ENCODE measurements at places on chromosomes 16 and 17.
A peak's percentile ranks its signal among the peaks of the same experiment; 100 is the strongest.

DNA sequence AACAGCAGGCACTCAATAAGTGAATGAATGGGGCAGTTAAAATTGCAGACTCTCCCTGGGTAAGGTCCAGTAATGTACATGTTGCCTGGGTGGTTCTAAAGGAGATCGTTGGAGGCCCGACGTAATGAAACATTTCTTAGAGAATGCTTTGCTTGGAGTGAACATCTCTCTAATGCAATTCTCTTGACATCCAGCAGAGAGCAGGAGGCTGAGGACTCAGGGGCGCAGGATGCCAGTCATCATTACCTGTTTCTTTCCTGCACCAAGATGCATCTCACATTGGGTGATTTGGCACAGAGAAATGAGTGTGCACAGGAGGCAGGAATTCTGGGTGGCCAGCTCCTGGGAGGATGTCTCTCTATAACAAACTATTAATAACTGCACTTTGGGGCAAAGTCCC is 130.3 kb upstream of the RBBP6 start:
- DNase-seq: no peak

- peak; percentile 56 for DNase-seq
Observed at GRCh38 chr16:88759245-88759975, 25.6 kb downstream of the PIEZO1 start.

DNA sequence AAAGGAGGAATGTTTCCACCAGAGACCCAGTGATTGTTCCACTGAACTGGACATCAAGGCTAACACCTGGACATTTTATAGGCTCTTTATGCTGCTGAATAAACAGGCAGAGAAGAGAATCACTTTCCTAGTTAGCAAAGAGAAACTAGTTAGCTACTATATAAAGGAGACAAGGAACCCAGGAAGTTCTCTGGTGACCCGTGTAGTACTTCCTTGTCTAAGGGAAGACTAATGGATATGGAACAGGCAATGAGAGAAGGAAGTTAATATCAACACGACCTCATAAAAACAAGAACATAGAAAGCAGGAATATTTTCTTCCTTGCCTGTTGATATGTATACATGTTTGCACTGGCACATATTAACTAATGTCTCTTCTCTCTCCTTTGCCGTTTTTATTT is 30.8 kb upstream of the RPL38 start:
- DNase-seq: no peak

GRCh38 chr16:19883966-19884485 is 622 bp downstream of the GPRC5B start:
- no peak for DNase-seq

- DNase-seq: no peak
Observed at GRCh38 chr16:56013962-56014552, 138.9 kb upstream of the CES5A start.

DNA sequence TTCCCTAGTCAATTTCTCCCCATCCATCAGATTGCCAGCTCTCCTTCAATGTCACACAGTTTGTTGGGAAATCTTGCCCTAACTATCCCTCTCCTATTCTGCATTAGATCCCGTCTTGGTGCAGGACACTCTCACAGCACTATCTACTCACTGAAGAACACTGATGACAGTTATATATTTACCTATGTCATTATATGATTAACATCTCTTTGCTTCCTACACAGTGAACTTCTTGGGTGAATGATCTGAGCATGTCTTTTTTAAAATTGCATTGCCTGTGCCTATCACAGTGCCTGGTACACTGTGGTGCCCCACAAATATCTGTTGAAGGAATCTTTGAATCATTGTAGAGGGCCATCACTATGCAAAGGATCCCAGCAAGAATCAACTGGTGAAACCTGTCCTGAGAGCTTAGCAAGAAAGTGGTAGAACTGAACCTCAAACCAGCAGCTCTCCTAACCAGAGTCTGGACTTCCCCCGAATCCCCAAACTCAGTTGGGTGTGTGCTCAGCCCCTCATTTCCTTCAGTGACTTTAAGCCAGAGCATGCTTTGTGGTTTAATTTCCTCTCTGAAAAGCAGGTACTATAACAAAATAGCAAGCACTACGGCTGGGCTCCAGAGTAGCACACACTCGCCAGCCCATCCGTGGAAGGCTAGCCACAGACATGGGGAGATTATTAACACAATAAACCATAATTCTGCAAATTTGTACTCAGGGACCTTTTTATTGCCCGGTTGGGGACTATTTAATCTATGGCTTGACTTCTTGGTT is 680.7 kb upstream of the SALL1 start:
- DNase-seq: no peak

- DNase-seq: no peak
Observed at GRCh38 chr17:10292057-10292937, 80.5 kb downstream of the MYH13 start.

- no peak for DNase-seq
Observed at GRCh38 chr16:11138769-11139325, 117.2 kb downstream of the SOCS1 start.

DNA sequence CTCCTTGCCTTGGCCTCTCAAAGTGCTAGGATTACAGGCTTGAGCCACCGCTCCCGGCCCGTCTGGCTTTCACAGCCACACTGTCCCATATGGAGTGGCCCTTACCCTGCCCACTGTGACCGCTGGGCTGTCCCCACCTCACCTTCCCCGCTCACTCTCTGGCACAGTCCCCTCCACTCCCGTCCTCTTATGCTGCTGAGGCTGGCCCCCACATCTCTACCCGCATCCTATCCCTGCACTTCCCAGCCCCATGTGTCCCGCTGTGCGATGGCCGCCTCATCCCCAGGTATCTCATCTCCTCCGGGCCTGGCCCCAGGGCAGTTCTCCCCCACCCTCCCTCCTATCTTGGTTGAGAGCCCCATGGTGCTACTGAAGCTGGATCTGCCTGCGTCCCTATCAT is 93.2 kb downstream of the PGS1 start:
- no peak for DNase-seq

- DNase-seq: no peak
Observed at GRCh38 chr16:74888888-74889287, 96.0 kb downstream of the WDR59 start.

GRCh38 chr17:64218066-64218465 is 45.0 kb downstream of the TEX2 start:
- DNase-seq: no peak

DNA sequence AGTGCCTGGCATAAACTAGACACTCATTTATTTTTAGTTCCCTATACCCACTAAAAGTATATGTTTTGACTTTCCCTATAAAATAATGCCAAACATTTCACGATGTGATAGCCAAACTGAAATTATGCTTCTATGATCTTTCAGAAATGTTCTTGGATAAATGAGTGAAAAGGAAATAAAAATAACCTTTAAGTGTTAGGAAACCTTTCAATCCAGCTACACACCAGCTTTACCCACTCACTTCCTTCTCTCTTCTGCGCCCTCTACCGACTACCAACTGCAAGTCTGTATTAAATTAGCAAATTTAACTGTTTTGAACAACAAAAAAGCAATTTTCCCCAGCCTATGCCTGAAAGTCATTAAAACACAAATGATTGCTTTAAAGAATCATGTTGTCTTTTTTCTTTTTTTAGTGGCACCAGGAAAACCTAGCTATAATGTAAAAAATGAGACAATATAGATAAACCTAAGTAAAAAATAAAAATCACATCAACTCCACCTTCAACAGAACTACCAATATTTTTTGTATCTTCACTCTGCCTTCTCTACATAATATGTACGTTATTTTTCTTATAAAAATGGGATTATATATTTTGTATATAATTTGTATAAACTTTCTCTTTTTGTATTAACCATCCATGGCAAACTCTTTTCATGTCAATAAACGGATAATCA is 13.2 kb upstream of the TMEM100 start:
- DNase-seq: peak; percentile 54

- no peak for DNase-seq
Observed at GRCh38 chr16:4612977-4613635, 1.6 kb downstream of the UBALD1 start.

DNA sequence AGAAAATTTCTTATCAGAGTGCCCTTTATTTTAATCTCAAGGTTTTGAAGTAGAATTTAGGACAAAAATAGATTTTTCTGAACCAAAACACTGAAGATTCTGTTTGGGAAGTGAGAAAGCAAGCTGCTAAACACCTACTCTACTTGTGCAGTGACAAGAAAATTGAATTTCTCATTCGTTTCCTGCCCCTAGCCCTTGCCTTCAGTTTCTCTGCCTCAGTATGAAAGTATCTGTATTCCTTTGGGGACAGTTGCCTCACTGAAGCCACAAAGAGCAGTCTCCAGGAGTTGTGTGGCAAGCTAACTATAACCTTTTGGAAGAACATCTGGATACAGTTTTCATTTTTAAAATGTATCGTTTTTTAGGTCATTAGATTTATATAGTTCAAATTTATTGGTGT is 19.7 kb downstream of the MOSMO start:
- DNase-seq: no peak

GRCh38 chr17:6667516-6667915 is 16.0 kb downstream of the C17orf100 start:
- DNase-seq: no peak

- DNase-seq: no peak
Observed at GRCh38 chr16:47927330-47927729, 228.5 kb downstream of the ABCC12 start.

DNA sequence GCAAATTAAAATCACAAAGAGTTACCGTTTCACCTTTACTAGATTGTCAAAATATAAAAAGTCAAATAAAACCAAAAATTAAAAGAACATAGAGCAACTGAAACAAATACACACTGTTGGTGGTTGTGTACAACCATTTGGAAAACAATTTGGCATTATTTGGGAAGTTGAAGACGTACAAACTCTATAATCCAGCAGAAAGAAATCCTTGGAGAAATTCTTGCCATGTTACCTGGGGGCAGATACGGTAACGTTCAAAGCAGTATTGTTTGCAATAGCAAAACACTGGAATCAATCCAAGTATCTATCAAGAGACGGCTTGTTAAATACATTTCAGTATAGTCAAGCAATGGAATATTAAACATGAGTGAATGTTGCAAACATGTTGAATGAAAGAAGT is 56.7 kb downstream of the TBX4 start:
- no peak for DNase-seq

DNA sequence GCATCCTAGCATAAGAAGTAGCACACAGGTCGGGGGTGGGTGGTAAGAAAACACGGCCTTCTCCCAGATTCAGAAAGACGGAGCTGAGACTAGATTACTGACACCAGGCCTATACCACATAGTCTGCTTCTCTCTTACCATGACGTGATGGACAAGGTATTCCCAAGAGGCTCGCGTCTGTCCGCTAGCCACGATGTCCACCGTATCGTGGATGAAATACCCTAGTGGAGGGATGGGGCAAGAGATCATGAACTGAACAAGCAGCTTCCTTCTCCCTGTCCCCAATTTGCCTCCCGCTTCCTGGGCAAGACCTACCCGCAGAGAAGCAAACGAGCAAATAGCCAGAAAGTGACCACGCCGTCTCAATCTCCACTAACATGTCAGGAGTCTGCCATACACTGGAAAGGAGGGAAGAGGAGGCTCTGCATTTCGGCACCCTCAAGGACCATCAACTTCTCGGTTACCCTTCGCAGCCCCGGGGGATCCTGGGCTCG is 820 bp downstream of the TLCD1 start:
- DNase-seq: no peak

- DNase-seq: no peak
Observed at GRCh38 chr17:33228548-33228947, 64.5 kb downstream of the ASIC2 start.

DNA sequence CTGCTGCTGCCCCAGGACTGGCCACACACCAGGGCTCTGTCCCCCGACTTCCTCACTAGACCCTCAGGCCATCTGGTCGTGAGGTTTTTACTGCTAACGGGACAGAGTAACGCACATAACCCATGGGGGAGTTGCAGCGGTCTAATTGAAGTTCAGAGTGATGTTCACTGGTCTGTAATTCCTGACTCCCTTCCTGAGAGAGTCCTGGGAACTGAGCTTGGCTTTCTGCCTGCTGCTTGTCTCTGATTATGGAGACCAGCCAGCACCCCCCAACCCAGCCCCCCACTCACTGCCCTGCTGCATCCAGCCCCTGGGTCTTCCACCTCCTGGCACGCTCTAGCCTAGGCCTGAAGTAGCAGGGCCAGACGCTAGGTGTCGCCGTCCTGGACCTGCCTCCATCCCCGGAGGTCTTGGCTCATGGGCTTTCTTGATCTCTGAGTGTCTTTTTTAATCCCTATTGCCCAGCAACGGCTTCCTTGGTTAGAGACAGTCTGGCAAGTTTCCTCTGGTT is 192.9 kb downstream of the CCDC182 start:
- no peak for DNase-seq

DNA sequence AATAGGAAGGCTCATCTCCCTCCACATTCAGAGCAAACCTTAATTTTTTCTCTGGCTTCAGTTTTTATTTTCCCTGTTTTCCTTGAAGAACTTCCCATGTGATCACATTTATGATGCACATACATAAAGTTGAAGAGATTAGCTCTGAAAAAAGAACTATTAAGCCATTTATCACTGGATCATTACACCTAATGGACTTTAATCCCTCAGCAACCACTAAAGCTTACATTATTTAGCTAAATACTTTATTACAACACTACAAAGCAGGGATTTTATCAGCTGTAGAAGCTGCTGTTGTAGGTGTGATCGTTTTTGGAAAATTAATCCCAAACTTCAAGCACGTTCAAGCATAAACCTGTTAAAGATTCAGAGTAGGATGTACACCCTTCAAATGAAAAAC is 21.1 kb downstream of the SMYD4 start:
- DNase-seq: no peak

DNA sequence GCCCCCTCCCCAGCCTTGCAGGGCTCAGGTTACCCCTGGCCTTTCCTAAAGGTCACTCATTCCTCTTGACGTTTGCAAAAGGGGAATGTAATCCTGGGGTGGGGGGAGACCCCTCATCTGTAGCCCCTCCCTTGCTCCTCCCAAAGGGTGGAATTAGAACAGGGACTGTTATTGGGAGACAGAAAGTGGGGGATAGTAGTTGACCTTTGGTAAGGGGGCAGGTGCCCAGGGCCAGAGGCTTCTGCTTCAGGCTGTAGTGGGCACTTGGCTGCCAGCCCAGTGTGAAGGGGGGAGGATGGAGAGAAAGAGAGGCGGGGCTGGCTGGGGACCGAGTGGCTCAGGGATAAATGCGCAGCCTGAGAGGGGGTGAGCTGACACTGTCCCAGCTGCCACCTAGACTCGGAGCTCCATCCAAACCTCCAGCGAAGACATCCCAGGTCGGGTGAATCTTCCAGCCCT is at the start of gene ENO3:
TSS of gene ENO3 (plus strand) at position 374 of the 459 bp plus-strand sequence. CDS start 711 bp downstream, outside the sequence.
- DNase-seq: no peak

GRCh38 chr17:27751622-27752490 is 48.5 kb downstream of the NOS2 start:
- no peak for DNase-seq

DNA sequence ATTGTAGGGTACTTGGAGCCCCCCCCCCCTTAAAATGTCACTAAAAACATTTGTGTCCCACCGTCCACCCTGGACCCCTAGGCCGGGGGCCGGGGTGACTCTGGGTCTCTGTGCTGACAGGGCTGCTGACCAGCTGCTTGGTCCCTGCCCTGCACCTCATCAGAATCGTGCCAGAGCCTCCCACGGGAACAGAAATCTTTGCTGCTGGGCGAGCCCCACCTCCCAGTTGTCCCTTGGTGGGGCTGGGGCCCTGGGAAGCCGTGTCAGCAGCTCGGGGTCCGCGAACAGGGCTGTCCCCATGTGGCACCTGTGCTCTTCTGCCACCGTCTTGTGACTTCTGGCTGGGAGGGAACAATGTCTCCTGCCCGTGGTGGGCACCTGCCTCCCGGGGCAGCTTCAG is 18.5 kb downstream of the KCTD5 start:
- no peak for DNase-seq
